GM06990 (cell line): ENCODE measurements at places on chromosomes 1 and 21.

DNA sequence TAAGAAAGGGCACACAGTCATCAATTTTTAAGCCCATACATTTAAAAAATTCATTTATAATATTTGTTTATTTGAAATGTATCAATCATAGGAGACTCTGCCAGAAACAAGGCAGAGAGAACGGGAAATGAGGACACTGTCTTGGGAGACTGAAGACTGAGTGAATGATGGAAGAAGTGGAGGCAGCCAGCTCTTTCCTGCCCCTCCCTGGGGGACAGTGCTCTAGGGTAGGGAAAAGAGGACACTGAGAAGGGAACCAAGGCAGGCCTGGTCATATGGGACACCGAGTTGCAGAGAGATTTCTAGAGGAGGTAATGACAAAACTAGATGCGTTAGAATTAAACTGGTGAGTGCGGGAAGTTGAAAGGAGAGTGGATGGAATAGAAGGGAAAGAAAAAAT, 31.6 kb downstream of the EEIG2 start:
- DNase-seq, result no peak

DNA sequence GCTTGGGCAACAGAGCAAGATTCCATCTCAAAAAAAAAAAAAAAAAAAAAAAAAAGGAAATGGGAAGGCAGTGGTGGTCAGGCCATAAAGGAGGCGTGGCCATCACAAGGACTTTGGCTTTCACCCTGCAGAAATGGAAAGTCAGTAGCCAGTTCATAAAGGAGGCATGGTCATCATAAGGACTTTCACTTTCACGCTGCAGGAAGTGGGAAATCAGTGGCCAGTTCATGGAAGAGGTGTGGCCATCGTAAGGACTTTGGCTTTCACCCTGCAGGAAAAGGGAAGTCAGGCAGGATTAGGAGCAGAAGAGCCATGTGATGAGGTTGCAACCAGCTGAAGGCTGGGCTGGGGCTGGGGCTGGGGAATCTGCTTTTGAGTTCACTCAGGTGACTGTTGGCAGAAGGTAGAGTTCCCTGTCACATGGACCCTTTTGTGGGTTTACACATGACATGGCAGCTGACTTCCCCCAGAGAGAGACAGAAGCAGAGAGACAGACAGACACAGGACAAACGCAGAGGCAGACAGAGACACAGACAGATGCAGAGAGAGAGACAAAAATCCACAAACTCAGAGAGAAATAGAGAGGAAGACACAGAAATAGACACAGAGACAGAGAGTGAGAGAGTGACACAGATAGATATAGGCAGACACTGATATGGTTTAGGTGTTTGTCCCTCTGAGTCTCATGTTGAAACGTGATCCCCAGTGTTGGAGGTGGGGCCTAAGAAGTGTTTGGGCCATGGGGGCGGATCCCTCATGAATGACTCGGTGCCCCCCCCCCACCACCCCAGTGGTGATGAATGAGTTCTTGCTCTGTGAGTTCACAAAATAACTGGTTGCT, 263.9 kb upstream of the KAZN start:
- DNase-seq, result no peak

DNA sequence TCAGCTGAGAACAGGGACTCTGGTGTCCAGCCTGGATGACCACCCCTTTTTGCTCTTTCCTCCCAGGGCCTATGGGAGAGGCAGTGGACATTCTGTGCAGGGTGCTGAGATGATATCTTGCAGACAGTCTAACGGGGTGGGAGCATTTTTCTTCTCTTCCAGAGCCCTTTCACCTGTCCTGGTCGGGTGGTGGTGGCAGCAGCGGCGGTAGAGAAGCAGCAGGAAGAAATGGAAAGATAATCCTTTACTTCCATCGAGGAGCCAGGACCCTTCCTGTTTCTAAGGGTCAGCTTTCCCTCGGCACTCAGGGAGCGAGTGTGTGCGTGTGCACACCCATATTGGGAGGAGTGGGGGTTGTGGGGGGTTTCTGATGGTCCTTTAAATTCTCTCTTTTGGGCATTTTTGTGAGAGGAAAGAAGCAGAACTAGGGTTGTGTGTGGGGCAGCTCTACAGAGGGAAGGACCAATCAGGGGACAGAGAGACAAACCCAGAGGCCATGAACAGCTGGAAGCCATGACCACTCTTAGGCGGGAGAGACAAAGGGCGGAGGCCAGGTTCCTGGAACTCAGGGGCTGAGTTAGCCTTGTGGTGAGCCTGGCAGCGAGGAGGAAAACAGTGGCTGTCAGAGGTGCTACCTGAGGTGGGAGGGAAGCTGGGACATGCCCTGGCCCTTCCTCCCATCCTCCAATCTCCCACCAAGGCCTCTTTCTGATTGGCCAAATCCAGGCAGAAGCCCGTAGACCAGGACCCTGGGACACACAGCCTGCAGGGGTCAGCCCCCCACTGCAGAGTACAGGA, 31.2 kb upstream of the CSF3R start:
- no peak for DNase-seq

- no peak for DNase-seq
These were observed 14.7 kb upstream of the NPHP4 start for GRCh38 chr1:6006882-6007281.

DNA sequence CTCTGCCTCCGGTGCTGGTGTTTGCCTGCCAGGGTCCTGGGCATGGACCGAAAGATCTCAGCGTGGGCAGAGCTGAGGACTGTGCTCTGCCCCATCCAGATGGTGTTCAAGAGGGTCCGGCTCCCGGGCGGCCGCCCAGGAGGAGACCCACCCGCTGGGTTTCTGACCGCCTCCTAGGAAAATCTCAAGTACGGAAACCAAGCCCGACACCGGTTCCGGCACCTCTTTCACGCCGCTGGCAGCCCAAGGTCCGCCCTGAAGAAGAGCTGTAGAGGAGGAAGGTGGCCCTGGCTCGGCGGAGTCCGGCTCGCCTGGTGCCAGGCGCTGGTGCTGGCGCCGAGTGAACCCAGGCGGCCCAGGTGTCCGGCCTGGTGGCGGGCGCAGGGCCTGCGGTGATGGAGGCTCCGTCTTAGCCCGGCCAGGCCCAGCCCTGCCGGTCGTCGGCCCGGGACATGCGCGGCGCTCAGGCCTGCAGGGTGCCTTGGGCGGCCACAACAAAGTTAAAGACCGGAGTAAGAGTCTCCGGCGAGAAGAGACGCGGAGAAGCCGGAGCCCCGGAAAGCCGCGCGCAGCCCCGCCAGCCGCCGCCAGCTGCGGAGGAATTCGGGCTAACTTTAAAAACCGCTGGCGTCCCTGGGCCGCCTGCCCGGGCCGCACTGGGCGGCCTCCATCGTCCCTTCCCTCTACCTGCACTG, 1.5 kb downstream of the GRIK3 start:
- DNase-seq, result no peak

DNA sequence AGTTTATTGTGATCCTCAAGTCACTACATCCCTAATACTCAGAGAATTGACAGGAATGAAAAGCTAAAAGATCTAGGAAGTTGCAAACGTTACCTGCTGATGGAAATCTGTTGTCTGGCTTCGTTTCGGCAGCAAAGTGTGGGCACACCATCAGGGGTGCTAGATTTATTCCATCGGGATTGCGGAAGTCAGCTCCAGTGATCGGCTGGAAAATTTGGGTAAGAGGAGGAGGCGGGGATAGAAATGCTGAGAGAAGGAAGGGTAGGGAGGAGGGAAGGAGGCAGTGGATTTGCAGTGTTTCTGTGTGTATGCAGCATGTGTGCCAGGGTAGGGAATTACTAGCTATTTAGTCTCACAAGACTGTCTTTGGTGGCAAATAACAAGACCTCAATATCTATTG, at the start of gene CTSK:
TSS of gene CTSK (minus strand) at position 140 of the 400 bp plus-strand sequence. CDS start 1,455 bp downstream, outside the sequence.
- DNase-seq, result no peak

DNA sequence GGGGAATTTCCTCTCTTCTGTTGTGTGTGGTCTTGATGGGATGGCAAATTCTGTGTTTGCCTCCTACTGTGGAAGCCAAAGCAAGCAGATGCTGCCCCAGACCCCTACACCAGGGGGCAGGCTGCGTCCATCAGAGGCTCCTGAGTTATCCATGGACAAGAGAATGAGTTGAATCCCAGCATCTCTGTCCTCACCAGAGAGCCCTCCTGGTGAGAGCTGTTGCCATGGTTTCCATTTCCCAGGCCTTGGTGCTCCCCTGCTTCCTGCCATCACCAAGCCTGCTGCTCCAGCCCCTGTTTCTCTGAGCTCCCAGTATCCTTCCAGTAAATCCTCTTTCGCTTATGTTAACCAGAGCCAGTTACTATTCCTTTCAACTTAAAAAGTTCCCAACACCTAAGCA, 20.4 kb upstream of the GNG12 start:
- DNase-seq, result no peak

GRCh38 chr21:36973986-36974850, 7.7 kb upstream of the HLCS start:
- DNase-seq, result no peak

- no peak for DNase-seq
These were observed 10.3 kb downstream of the ERRFI1 start for GRCh38 chr1:8015809-8016165.

DNA sequence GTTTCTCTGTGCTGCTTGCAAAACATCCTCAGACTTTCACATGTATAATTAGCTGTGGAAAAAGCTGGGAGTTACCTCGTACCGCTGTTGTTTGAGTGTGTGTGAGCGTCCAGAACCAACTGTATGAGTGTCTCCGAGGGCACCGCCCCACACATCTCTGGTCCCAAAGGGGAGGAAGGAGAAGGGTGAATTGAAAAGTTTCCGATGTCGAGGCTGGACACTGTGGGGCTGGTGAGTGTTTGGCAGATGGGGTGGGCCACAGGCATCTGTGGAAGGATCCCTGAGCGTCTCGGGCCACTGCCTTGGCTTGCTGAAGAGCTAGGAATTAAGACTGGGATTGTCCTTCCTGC, 1.2 kb downstream of the ATP2B4 start:
- DNase-seq, result no peak

DNA sequence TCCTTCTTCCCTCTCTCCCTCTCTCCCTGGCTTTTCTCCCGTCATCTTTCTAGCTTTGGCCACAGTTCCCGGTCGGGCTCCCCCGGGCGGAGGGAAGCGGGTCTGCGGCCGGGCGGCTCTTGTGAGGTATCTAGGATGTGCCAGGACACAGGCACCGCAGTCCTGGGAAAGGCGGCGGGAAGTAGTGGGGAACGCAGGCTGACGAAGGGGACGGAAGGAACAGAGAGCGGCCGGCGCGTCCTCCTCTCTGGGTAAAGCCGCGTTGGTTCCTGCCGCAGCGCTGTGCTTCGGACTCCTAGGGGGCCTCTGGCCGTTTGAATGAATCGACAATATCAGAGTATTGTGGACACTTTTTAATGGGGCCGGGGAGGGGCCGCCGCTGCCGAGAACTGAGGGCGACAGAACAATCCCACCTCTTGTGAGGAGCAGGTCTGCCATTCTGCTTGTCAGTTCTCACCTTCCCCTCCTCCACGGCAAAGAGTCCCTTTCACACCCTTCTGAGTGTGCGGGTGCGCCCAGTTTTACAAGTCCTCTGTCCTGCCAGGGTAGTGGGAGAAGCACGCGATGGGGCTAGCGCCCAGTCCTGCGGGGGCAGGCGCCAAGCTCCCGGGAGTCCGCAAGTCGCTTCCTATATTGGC, 1.2 kb upstream of the LHX9 start:
- DNase-seq, result no peak

GRCh38 chr1:230509281-230509977, 83.3 kb upstream of the PGBD5 start:
- DNase-seq, result no peak
